ENCODE measurements at places on chromosomes 5 and 9.

- DNase-seq: no peak
These were observed 290.1 kb upstream of the PTGER4 start for GRCh38 chr5:40389591-40389990.

GRCh38 chr9:112169368-112169767 is 5.7 kb downstream of the SUSD1 start:
- no peak for DNase-seq

DNA sequence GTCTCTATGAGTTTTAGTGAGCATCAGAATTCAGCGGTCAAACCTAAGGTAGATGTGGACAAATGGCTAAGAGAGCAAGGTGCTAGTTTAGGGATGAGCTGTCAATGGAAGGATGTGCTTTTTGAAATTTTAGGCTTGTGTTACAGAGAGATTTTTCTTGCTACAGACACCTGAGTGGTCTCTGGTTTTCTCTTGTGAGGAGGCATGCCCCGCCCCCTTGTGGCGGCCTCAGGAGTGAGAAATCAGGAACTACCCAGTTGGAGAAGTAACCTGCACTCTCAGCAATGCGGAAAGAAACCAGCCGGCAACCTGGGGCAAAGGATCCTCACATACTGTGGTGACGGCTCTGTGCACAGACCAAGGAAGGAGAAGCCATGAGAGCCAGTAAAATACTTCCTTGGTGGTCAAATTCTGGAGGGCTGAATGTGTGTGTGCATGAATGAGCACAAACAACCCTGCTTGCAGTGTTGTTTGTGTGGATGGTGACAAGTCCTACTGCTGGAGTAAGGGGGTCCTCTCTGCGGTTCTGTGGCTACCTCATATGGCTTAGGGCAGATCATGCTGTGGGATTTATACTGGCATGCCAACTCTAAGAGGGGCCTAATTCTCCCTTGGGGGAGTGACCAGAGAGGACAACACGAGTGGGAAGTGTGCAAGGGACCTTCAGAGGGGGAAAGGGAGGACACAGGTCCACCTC is 16.7 kb upstream of the HSD17B4 start:
- peak; percentile 68 for DNase-seq

GRCh38 chr5:172505845-172506244 is 51.5 kb upstream of the SH3PXD2B start:
- no peak for DNase-seq

- DNase-seq: no peak
These were observed 28.1 kb downstream of the DAPK1 start for GRCh38 chr9:87525546-87526303.

Measured in activated naive CD4-positive, alpha-beta T cell treated with Interleukin-2 at 50 U/mL for 16 hours (primary cell).